ENCODE measurements at places on chromosomes 12 and 14.
A peak's percentile ranks its signal among the peaks of the same experiment; 100 is the strongest.

DNA sequence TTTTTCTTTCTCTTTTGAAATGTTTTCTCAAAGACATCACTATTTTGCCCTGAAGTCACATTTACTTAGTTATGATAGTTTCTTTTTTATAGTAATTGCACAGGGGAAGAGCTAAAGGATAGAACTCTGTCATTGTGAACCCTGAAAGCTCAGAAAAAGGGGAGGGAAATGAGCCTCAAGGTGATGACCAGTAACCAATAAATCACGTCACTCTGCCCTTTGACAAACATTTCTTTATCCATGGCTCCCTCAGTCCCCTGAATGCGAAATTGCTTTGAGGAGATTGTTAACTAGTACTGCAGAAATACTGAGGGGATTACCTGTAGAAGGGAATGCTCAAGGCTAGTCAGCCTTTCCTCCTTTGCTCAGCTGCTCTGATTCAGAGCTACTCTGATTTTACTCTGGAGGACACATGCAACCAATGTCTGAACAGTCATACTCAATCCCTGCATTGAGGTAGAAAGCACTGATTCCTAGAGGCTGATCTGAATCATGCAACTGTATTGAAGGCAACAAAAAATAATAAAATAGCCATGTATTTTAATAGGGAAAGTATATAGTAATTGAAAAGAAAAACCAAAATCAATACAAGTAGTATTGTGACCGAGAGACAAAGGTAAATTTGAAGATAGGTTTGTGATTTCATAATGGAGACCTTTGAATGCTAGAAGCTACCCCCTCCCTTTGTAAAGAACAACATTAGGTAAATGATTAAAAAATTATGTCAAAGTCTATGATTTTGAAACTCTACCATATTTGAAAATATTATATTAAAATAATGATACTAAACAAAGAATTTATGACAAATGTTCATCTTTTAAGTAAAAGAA, 24.7 kb downstream of the SLCO1B1 start:
- no peak for DNase-seq

DNA sequence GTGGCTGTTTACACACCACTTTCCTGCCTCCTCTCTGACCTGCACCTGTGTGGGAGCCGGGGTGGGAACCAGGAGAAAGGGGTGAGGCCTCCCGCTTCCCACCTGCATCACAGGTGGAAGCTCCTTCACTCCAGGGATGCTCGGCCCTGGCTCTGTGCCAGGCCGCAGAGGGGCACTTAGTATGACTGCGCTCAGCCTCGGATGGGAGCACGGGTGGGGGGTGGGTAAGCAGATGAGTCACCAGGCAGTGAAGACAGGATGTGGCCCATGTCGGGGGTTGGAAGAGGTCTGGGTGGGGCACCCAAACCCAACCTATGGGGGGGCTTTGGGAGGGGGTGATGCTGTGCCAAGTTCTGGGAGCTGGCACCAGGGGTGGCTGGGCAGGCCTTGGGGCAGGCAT, 7.4 kb upstream of the CYP46A1 start:
- no peak for DNase-seq

DNA sequence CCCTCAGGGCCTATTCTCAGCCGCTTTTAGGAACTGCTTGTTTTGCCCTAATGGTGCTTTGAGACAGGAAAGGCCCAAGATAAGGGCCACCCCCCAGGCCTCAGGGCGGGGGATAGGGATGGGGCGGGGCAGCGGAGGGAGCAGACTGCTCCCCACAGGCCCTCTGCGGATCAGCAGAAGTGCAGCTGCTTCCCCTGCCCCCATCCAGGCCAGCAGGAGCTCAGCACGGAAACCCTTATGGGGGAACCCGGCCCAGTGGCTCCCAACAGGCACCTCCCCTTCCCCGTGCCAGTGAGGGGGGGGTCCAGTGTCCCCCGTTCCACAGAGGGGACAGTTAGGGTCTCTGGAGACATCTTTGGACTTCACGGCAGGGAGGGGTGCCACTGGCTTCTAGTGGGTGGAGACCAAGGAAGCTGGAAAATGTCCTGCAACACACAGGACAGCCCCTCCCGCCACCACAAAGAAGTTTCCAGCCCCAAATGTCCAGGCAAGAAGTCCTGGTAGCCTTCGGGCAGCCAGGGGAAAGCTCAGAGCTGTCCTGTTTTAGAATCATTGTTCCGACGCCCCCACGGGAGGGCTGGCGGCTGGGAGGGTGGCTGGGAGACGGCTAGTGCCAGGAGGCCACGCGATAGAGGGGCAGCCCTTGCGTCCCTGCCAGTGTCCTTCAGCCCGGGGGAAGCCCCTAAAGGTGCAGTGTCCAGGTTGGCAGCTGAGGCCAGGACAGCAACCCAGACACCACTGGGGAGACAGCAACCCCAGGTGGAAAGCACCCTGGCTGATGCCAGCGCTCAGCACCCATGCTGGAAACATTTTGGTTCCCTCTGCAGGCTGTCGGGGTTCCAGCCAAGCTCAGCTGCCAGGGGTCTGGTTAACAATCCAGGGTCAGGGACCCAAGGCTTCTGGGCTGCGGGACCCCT, 10.4 kb upstream of the GPR132 start:
- peak; percentile 57 for DNase-seq

DNA sequence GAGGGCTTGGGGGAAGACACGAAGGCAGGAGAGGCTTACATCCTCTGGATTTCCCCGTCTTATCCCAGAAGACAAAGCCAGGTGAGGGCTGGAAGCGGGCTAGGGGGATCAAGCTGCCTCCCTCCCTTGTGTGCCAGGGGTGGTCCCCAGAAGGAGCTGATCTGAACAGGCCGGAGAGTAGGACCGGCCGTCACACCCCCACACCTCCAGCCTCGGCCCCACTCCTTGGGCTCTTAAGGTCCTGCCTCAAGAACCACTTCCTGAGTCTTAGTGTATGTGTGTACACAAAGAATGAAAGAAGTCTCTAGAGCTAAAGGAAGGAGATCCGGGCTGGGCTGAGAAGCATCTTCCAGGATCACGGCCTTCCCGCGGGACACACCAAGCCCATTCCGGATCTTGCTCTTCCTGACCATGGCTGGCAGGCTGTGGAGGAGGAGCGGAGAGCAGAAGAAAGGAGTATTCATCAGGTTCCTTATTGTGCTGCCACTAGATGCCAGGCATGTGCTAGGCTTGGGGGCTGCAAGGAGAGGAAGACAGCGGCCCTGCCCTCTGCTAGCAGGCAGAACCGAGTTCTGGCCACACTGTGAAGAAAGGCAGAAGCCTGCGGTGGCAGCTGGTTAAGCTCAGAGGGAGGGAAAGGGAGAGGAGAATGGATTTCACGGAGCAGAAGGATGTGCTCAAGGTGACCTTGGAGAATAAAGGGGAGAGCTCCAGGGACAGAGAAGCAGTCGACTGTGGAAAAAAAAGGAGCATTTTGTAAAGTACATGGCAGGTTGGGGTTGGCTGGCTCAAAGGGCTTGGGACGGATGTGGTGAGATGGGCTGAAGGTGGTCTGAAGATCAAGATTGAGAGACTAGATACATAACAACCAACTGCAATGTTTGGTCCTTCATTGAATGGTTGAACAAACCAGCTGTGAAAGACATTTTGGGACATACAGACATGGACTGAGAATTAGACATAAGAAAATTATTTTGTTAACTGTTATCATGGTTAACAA, 1.3 kb upstream of the CD63 start:
- peak; percentile 75 for DNase-seq

DNA sequence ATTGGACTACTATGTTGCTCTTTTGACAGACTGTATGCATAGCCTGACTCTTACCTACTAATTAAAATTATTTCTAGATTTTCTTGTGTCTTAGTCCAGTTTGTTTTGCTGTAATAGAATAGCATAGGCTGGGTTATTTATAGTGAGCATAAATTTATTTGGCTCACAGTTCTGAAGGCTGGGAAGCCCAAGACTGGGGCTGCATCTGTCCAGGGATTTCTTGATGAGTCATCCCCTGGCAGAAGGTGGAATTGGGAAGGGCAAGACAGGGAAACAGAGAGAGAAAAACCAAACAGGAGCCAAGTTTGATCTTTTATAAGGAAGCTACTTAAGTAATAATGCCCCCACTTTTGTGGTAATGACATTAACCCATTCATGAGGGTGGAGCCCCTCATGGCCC, 759.2 kb upstream of the LRFN5 start:
- DNase-seq = no peak

GRCh38 chr12:57429473-57430111, 1.3 kb downstream of the R3HDM2 start:
- no peak for DNase-seq

DNA sequence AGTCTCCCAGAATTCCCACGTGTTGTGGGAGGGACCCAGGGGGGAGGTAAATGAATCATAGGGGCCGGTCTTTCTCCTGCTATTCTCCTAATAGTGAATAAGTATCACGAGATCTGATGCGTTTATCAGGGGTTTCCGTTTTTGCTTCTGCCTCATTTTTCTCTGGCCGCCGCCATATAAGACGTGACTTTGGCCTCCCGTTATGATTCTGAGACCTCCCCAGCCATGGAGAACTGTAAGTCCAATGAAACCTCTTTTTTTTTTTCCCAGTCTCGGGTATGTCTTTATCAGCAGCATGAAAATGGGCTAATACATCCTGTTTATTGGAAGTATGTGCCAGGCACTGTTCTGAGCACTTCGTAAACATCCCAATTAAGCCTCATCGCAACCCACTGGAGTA, 788 bp downstream of the KRT72 start:
- no peak for DNase-seq

- DNase-seq = no peak
These were observed 15.3 kb upstream of the MYF6 start for GRCh38 chr12:80692114-80692513.

- DNase-seq = no peak
These were observed 884 bp upstream of the AMN1 start for GRCh38 chr12:31729705-31730104.

GRCh38 chr12:26810330-26810729, 22.7 kb downstream of the ITPR2 start:
- DNase-seq = no peak

DNA sequence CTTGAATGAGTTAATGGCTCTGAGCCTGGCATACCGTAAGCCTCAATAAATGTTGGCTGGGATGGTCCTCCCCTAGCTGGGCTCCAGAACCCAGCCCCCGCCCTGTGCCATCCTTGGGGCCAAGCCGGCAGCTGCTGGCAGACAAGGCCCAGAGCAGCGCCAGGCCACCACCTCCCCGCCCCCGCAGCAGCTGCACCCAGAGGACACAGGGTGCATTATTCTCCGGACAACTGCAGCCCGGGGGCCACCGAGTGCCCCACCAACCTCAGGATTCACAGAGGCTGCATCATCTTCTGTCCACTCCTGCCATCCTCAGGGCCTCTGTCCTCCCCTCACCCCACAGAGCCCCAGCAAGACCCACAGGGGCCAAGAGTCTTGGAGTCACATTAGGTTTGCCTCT, 92.7 kb downstream of the NCOR2 start:
- DNase-seq = no peak

DNA sequence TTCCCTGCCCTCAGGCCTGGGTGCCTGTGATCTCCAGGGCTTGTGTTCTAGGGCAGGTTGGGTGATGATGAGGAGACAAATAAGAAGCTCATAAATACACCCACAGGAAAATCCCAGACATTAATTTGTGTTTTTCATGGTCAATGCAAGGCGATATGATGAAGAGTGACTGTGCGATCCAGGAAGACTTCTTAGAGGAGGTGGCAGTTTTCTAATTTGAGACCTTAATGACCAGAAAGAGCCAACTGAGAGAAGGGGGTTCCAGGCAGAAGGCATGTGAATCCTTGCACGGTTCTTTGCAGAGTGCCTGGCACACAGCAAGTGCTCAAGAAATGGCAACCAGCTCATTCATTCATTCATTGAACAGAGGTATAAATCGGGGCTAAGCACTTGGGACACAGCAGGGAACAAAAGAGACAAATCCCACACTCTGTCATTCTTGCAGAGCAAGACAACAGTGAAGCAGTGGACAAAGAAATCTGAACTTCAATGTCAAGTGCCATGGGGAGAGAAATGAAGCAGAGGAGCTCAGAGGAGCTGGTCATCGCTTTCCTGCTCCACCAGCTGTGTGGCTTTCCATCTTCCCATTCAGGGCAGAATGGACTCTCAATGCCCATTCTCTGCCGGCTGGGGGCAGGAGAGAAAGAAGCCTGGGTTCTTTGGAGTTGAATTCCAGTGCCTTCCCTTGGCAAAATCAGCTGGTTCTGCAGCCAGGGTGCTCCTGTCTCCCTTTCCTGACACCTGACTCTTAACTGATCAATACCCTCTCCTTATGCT, 128.3 kb downstream of the AACS start:
- no peak for DNase-seq

DNA sequence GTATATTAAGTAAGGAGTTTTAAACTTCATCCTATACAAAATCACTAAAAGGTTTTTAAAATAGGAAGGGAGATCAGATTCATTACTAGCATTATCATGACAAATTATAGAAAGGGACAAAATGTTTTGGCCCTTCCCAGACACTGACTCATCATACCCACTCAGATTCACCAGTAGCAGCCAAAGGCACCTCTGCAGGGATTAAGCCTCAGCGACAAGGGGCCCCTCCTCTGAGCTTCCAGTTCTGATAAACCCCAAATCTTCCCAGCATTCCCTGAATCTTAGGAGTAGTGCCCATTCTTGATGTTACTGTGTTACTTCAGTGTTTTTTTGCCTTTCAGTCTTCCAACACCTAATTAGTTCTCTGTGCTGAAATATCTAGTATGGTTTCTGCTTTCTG, 14.5 kb downstream of the KRAS start:
- DNase-seq = no peak

DNA sequence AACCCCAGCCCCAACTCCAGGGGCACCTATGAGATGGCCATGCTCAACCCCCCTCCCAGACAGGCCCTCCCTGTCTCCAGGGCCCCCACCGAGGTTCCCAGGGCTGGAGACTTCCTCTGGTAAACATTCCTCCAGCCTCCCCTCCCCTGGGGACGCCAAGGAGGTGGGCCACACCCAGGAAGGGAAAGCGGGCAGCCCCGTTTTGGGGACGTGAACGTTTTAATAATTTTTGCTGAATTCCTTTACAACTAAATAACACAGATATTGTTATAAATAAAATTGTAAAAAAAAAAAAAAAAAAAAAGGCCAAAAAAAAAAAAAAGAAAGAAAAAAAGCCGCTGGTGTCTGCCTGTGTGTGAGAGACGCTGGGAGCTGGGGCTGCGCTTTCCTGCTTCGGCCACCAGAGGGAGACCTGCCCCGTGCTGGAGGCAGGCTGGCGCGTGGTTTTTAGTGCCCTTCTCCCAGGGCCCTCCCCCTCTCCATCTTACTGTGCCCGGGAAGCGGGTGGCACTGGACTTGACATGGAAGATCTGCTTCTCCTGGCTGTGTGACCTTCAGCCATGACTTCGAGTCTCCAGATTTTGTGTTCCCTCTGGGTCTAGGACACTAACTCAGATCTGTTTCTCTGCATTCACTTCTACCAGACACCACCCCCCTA, 3.4 kb upstream of the NXPH4 start:
- peak; percentile 81 for DNase-seq

GRCh38 chr12:54658306-54659264, 10.4 kb upstream of the DCD start:
- peak; percentile 72 for DNase-seq

- peak; percentile 61 for DNase-seq
These were observed 1.2 kb downstream of the SRSF9 start for GRCh38 chr12:120468325-120468820.

- DNase-seq = peak; percentile 32
These were observed 771 bp upstream of the AVPR1A start for GRCh38 chr12:63151623-63152320.

- no peak for DNase-seq
These were observed 27.4 kb downstream of the KTN1 start for GRCh38 chr14:55607386-55607785.

GRCh38 chr12:52413202-52413601, 7.1 kb upstream of the KRT82 start:
- DNase-seq = no peak

- no peak for DNase-seq
These were observed 1.1 kb upstream of the BCL11B start for GRCh38 chr14:99272899-99273765.

All from inflammatory macrophage (primary cell).